Astrocyte (in vitro differentiated cells and primary cell): ENCODE measurements at places on chromosomes 7 and 10. TPM values are rescaled to one million over a fixed set of nuclear protein-coding genes. Genes with fewer than 3 reads are reported as not detected.

GRCh38 chr10:22791665-22792064, 77.3 kb upstream of the PIP4K2A start:
- no peak for DNase-seq
- no peaks in the 10 kb centered on the region for H3K27me3 ChIP-seq
- H3K27ac ChIP-seq: no peak overlapping the region
- H3K4me3 ChIP-seq: no peak overlapping the region
- no peaks in the 10 kb centered on the region for H3K4me1 ChIP-seq

DNA sequence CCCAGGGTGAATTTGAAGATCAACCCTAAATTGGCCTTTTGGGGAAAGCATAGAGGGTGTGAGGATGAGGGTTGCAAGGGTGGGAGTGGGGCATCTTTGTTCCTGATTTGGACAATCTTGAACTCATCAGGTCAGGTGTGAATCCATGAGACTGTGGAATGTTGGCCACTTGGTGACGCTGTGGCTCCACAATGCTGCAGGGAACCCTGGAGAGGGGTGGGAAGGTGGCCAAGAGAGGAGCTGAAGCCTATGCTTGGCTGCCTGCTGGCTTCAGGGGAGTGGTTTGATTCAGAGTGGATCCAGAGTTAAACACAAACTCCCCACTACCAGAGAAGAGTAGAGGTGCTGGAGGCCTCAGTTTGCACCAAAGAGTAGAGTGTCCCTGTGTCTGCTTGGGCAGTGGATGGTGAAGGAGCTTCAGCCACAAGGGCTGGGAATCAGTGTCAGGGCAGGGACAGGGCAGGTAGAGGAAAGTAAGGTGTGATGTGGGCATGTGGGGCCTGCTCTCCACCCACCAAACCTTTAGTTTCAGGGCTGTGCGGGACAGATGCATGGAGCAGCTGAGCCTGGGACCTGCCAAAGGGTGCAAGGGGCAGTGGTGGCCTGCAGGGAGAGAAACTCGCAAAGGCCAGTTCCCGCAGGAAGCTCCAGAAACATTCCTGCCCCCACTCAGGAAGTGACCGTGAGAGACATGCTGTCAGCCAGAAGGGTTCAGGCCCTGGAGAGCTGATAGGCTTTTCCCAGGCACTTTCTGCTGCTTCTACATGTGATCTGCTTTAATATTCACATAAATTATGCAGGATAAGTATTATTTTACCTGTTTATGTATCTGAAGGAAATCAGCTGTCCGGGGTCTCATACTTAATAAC, 81.0 kb upstream of the PRSS58 start:
- no peaks in the 10 kb centered on the region for H3K36me3 ChIP-seq
- no peak overlapping the region for H3K27ac ChIP-seq
- no peak overlapping the region for H3K4me3 ChIP-seq

Gene STAG3
- 0.34 and 0.36 TPM in 2 replicates for total RNA-seq

- H3K4me3 ChIP-seq: no peak overlapping the region
- H3K4me1 ChIP-seq: no peaks in the 10 kb centered on the region
- no peaks in the 10 kb centered on the region for H3K27me3 ChIP-seq
- no peak for DNase-seq
- H3K36me3 ChIP-seq: no peaks in the 10 kb centered on the region
- H3K27ac ChIP-seq: no peak overlapping the region
Measured at GRCh38 chr7:135147341-135147898, 452 bp upstream of the TMEM140 start.

DNA sequence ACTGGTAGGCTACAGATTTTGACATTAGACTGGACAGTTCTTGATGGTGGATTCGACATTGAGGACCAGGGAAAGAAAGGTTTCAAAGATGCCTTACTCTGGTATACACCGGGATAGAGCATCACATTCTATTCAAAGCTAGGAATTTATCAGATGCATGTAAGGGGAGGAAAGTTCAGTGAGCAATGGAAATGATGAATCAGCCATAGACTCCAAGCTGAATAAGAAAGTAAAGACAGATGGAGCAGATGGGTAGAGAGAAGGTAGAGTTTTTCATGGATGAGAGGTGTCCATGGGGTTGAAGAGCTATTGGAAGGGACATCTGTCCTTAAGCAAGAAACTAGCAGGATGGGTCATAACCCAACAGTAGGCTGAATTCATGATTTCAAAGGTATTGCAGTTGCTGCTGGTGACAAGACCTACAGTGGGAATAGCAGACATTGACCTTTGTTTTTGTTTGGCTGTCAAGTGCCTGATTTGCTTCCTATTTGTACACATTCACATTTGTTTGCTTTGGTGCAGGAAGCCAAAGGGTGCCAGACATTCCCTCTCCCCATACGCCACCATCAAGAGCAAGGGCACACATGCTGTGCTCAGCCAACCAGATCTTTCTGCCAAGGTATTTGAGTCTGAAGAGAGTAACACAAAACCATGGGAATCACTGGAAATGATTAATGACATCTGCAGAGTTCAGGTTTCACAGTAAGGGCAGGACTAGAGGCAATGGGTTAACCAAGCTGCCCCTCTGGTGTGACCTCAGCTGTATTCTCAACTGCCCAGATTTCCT, 8.6 kb upstream of the CACUL1 start:
- no peak overlapping the region for H3K4me3 ChIP-seq
- no peaks in the 10 kb centered on the region for H3K36me3 ChIP-seq
- DNase-seq: no peak
- no peaks in the 10 kb centered on the region for H3K4me1 ChIP-seq

DNA sequence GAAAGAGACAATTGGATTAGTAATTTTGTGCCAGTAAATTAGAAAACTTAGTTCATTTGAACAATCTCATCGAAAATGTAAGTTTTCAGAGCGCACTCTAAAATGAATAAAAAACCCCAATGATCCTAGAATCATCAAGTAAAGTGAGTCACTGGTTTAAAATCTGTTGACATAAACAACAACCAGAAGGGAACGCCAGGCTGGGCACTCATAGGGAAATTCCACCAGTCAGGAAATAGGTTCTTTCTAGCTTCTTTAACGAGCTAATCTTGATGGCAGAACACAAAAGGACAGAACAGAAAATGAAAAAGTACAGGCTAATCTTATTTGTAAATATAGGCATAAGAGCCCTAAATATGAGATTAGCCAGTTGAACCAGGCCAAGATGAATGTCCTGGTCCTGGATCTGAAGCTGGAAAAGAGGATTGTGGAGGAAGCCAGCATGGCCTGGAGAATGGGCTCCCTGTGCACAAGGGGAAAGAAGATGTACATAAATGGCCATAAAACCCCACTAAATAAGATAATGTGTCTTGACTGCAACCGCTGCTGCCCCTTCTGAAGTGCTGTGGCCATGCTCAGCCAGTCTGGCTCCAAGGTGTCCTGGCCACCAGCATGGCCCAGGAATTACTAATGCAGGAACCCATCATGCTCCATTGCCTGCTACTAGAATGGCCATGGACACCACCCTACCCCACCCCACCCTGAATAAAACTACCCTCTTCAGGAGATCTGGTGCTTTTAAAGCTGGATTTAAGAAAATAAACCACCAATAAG, 114.0 kb downstream of the WDFY4 start:
- H3K27ac ChIP-seq: no peak overlapping the region
- H3K4me3 ChIP-seq: no peak overlapping the region
- no peaks in the 10 kb centered on the region for H3K36me3 ChIP-seq
- DNase-seq: no peak
- no peaks in the 10 kb centered on the region for H3K4me1 ChIP-seq
- H3K27me3 ChIP-seq: no peaks in the 10 kb centered on the region

DNA sequence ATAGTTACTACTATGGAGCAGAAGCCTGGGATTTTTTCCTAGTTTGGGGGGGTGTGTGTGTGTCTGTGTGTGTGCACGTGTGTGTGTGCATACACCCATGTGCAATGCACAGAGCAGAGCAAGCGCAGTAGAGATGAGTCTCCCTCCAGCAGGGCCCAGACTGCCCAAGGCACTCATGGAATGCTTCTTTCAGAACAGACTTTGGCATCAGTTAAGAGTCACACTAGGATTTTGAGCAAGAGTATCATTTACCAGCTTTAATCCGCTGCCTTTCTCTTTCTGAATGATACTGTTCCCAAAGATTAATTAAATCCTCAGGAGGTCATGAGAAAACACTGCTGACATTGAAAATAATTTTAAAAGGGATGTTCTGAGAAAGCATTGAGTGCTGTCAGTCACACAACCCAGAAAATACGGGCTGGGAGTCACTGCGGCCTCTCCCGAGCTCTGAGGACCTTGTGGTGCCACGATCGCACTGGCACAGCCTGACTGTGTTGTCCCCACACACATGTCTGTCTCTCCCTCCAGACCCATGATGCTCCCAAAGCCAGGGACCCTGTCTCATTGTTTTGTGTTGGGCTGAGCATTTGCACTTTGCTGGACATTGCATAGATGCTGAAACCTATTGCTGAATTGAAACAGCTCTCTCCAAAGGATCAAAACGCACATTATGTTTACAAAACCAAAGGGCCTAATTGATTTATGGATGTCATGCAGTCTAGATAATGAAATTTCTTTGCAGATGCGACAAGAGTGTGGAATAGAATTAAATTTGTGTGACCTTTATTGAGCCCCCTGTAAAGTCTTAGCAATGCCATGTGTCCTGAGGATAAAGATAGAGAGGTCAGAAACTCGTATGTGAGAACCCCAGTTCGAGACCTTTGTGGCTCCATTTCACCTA, 54.7 kb upstream of the FIGNL1 start:
- no peaks in the 10 kb centered on the region for H3K36me3 ChIP-seq
- no peak overlapping the region for H3K27ac ChIP-seq
- H3K27me3 ChIP-seq: peaks cover 2% of the 10 kb centered on the region
- no peak overlapping the region for H3K4me3 ChIP-seq

Gene AKR1C8
- total RNA-seq: not detected in 2 replicates
